ENCODE measurements at places on chromosomes 2 and 18.

DNA sequence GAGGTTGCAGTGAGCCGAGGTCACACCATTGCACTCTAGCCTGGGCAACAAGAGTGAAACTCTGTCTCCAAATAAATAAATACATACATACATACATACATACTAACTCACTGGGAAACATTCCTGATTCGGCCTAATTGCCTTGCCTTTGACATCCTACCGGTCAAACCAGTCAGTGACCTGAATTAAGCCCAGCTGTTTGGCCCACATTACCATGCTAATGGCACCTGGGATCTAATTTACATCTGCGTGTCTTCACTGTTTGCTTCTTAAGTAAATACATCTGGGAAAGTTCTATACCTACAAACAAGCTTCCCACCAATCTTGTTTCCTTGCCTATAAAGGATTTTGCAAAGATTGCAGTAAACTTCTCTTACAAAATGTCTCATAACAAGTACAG, 230.2 kb upstream of the ZC3H15 start:
- no peak for DNase-seq

- DNase-seq: no peak
Measured at GRCh38 chr2:210536973-210537650, 19.3 kb upstream of the CPS1 start.

GRCh38 chr2:74439803-74440377, 1.8 kb downstream of the RTKN start:
- peak; percentile 44 for DNase-seq

- peak; percentile 26 for DNase-seq
Measured at GRCh38 chr2:108215794-108216211, 24.0 kb upstream of the SULT1C3 start.

- DNase-seq: no peak
Measured at GRCh38 chr2:199875400-199875799, 24.4 kb upstream of the FTCDNL1 start.

GRCh38 chr18:65459741-65460140, 291.1 kb upstream of the CDH7 start:
- DNase-seq: no peak

DNA sequence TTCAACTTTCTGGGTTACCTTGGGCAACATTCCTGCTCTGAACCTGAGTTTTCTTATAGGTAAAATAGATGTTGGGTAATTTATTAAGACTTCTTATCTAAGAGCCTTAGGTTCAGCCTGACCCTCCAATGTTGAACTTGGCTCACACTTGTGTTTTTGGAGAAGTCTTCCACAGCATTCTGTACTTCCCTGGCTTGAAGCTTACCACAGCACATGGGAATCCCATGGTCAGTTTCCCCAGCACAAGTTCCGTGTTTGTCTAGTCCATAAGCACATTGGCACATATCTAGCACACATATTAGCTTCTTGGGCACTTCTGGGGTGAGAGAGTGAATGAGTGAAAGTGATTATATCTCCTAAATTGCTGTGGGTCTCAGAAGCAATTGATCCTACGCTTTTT, 782.5 kb upstream of the HS6ST1 start:
- DNase-seq: no peak

DNA sequence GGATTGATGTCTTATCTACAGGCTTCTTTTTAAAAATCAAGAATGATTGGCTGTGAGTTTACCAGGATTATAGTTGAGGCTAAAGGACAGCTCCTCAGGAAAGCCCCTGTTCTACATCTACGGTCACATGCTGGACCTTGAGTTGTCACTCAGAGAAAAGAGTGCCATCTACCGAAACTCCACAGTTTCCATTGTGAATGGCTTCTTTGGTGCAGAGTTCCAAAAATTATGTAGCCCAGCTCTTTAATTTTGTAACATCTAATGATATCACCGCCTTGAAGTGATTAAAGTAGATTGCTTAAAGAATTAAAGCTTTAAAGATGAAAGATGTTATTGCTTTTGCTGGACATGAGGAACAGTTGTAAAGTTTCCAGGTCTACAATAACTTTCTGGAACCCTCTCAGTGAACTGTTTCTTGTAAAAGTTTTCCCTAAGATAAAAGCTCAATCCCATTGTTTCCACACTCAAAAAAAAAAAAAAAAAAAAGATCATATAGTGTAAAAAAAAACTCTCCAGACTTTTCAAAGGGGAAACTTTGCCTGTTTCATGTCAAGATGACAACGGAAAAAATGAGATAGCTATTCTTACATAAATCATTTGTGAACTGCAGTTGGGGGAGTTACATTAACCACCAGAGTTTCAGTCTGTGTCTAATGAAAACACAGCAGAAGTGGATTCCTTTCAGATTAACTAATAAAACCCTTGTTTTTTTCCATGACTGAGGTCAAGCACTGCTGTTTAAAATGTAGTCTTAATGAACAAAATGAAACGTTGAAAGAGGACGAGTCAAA, 4.3 kb downstream of the COL3A1 start:
- peak; percentile 51 for DNase-seq

GRCh38 chr2:45401431-45401922, 209.6 kb downstream of the SRBD1 start:
- DNase-seq: no peak

DNA sequence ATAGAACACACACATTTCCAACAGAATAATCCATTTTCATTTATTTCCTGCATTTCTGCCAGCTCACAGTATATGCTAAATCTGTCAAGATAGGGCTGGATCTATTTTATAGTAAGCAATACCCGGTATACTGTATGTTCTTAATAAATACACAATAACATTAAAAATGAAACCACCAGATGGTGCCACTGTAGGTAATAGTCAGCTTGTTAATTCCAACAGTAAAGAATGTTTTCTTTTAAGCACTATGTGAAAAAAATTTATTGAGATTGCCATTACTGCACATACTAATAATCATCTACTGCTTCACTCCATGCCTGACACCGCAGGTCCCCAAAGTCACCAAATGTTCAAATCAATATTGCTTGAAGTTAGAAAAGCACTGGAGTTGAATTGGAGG, 131.5 kb upstream of the PGAP1 start:
- DNase-seq: no peak

- DNase-seq: no peak
Measured at GRCh38 chr2:144151851-144152250, 368.1 kb downstream of the ZEB2 start.

GRCh38 chr2:29936020-29936419, 14.6 kb upstream of the ALK start:
- no peak for DNase-seq

- no peak for DNase-seq
Measured at GRCh38 chr2:238790126-238790832, 57.6 kb upstream of the TWIST2 start.

DNA sequence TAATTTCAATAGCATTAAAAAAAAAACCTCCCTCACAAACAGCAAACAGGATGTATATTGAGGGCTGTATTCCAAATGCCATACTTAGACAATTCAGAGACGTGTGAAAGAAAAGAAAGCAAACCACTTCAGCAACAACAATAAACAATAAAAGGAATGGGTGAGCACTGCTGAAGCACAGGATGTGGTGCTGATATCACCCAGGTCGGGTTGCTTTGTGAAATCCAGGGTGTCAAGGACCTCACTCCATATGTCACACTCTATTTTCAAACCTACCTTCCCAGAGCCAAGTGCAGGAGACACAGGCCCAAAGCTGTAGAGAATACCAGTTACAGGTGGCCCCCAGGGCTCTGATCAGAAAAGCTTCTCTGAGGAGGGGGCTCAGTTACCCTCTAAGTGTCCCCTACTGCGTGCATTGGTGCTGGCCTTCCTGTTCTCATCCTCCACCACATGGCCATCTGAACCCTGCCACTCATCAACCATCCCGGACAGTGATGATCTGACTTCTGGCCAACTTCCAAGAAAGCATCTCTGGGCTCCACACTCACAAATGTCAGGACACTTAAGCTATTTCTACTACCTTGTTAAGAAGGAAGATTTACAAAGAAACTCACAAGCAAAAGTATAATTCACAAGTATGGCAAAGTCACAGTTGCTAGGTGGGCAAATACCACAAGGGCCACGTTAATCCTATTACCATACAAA, 363.0 kb downstream of the SS18 start:
- peak; percentile 32 for DNase-seq

DNA sequence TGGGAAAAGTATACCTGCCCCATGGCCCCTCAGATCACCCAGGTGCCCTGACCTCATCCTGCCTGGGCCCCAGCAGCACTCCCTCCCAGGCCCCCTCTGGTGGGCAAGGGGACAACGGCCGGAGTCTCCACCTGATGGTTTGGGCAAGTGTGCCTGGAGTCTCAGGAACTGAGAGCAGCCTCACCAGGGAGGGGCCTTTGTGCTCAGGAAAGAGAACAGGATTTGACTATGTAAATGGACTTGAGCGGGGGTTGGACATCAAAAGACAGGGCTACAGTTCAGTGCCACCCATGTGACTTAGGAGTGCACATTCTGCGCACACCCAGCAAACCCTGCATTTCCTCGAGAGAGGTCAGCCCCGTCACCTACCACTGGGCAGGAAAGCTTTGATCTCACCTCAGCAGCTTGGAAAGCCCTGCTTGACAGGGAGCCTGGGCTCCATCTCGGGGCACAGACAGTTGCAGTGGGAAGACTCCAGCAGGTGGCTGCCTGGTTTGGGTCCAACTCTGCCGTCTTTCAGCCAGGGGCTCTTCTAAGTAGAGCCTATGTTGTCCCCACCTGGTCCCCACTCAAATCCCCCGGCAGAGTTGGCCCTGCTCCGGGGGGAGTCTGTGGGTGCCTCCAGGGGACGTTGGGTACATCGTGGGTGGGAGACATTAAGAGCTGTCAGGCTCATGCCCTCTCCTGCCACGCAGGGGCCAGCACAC, 3.3 kb downstream of the INPP5D start:
- DNase-seq: no peak

DNA sequence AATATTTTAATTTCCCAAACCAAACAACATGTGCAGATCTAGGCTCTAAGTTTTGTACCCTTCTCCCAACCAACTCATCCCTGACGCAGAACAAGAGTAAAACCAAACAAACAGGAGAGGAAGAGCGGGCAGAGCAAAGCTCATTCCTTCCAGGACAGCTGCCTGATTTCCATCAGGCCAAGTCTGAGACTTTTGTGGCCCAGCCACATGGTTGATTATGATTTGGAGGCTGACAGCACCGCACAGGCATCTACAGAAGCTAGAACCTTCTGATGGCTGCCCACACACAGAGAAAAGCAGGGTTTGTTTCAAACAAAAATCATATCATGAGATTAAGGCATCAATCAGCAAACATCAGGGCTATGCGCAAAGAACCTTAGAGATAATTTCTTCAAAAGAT, 262.6 kb downstream of the TNS1 start:
- DNase-seq: no peak

- no peak for DNase-seq
Measured at GRCh38 chr18:37665346-37665745, 99.7 kb upstream of the CELF4 start.

DNA sequence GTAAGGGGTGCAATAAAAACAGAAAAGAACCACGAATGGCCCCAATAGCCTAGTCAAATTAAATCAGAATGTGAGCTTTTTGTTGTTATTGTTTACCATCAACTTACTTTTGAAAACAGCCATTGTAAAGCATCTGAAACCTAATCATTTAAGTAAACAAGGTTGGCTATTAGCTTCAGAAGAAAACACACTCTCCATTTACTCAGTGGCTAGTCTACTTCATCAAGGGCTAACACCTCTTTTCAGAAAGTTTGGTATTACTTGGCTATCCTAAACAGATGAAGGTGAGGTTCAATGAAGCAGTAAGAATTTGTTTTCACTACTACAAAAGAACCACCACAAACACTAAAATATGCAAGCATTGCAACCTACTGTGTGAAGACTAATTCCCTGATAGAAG, 398.0 kb downstream of the CDH2 start:
- no peak for DNase-seq

- peak; percentile 83 for DNase-seq
Measured at GRCh38 chr2:216774620-216775019, 79.3 kb upstream of the IGFBP5 start.

DNA sequence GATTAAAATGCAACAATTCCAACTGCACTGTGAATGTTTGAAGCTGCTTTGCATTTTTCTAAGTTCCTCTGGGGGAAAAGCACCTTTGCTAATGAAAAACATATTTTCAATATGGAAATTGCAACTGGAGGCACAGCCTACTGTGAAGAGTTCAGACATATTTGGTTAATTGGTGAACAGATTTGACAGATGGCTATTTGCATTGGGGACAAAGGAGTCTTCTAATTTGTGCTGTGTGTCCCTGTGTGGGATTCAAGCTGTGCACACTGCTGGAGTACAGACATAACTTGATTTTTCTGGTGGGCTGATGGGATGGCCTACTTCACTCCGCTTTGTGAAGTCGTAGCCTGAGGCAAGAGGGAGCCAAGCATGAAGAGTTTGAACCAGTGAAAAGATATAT, 40.7 kb upstream of the ARHGAP25 start:
- DNase-seq: no peak

DNA sequence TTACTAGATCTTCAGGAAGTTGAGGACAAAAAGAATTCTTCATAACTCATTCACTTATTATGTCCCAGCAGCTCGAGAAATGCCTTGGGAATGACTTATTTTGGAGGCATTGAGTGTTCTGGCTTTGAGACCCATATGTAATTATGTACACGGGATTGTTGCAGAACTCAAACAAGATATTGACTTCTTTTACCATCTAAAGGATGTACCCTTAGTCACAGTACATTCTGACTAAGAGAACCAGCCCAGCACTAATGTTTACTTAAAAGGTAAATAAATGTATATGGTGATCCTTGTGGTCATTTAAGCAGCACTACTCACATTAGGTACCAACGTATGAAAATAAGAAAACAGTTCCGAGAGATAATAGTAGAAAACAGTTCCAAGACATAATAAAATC, 268.9 kb downstream of the ADCYAP1 start:
- DNase-seq: no peak

GRCh38 chr2:209721497-209721896, 50.1 kb upstream of the UNC80 start:
- no peak for DNase-seq

- DNase-seq: no peak
Measured at GRCh38 chr2:212520340-212520739, 18.3 kb downstream of the ERBB4 start.

GRCh38 chr2:103153580-103154284, 391.9 kb downstream of the TMEM182 start:
- peak; percentile 38 for DNase-seq

GRCh38 chr2:203804764-203805485, 62.6 kb upstream of the CTLA4 start:
- DNase-seq: peak; percentile 54

DNA sequence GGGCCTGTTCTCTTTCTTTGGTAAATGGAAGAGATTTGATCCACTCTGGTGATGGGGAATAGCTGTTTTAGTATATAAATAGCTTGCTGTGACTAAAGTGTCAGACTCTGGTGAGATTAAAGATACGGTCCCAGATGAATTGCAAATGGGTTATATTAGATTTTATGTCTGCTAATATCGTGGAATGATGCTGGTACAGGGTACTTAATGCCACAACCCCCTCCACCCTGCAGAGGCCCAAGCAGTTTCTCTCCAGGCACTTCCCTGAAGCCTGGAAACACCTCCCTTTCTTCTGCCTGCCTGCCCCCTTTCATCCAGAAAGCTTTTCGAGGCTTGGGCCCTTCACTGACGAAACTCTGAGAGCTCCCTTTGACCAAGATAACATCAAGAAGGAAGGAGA, 21.4 kb upstream of the RFX8 start:
- DNase-seq: no peak

GRCh38 chr18:61606759-61607158, 273.5 kb downstream of the CDH20 start:
- DNase-seq: peak; percentile 94

Measured in Daoy (cell line).